Left renal pelvis (tissue), 4 donors: ENCODE measurements at places on chromosomes 4 and X. TPM values are rescaled to one million over a fixed set of nuclear protein-coding genes. Genes with fewer than 3 reads are reported as not detected.

DNA sequence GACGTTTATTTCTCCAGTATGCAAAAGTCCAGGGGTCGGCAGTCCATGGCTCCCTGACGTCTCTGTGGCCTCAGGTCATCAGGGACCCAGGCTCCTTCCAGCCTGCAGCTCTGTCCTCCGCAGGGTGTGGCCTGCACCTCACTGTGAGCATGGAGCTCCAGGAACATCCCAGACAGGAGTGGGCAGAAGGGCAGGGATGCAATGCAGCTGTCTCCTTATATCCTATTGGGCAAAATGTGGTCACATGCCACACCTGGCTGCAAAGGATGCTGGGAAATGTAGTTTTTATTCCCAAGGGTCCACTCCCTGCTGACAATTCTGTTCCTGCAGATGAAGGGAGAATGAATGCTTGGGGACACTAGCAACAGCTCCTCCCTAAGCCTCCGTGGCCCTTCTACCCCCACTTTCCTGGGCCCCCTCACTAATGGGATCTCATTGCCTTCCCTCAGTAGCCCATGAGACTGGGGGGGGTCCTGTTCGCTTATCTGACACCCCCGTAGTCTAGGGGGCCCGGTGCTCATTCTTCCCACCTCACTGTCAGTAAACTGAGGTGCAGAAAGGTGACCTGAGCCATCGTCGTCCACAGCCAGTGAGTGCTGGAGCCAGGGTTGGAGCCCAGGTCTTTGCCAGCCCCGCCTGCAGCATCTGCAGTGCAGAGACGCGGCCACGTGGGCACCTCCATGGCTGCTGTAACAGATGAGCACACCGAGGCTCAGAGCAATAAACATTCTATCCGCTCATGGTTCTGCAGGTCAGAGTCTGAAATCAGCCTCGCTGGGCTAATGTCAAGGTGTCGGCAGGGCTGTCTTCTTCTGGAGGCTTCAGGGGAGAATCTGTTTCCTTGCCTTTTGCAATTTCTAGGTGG lies 5.9 kb upstream of the GRPEL1 start:
- DNase-seq, result no peak

DNA sequence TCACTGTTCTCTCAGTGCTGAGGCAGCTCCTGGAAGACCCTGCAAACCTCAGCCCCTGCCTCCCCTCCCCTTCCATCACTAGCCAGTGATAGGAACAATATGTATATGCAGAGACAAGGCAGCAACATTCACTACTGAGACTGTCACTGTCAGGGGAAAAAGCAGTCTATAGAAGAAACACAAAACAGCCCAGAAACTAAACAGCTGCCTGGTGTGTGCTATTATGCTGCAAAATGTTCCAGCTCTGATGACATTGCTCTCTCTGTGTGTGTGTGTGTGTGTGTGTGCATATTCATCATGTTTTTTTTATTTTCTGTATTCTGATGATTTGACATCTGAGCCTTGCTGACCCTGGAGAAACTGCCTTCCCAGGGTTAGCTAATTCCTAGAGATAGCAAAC lies 147.2 kb downstream of the SPATA18 start:
- DNase-seq, result no peak

GRCh38 chr4:74733756-74734155 lies 60.6 kb downstream of the BTC start:
- no peak for DNase-seq

DNA sequence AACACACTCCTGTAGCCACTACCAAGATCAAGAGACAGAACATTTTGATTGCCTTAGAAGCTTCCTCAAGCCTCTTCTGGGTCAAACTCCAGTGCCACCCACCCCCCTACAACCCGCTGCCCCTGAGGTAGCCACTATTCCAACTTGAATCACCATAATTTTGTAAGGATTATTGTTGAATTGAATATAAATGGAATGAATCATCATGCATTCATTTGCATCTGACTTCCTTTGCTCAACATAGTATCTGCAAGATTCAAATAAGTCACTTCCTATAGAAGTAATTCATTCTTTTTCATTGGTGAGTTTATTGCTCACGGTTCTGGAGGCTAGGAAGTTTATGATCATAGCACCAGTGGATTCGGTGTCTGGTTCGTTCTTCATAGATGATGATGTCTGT lies 364.2 kb downstream of the SLITRK2 start:
- DNase-seq, result no peak

GRCh38 chr4:62548765-62549164 lies 1348.6 kb downstream of the ADGRL3 start:
- DNase-seq, result no peak

DNA sequence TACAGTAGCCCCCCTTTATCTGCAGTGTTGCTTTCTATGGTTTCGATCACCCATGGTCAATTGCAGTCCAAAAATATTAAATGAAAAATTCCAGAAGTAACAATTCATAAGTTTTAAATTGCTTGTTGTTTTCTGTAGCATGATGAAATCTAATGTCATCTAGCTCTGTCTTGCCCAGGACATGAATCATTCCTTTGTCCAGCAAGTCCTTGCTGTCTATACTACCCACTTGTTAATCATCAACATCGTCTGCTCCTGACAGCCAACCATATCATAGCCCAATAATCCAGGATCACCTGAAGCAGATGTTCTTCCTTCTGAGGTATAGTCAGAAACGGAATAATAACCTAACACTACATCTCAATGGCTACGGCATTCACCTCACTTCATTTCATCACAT lies 79.8 kb downstream of the ADAMTS3 start:
- no peak for DNase-seq

GRCh38 chr4:2785613-2786012 lies 7.3 kb upstream of the SH3BP2 start:
- no peak for DNase-seq

DNA sequence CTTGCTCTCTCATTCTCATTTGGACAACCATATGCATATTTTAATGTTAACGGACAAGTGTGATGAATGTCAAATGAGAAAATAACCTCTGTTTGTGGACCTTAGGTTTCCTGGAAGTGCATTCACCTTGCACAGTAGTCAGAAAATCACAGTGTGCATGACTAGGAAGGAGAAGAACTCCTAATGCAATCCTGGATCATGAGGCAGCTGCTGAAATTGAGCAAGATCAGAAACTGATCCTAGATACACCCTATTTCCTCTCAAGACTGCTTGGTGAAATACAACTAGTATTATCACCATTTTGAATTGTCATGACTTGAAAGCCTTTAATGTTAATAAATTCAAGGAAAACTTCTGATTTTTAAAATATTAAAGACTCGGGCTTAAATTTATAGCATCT lies 1148.9 kb downstream of the STIM2 start:
- DNase-seq, result no peak

GRCh38 chr4:25321703-25322102 lies 9.1 kb downstream of the ZCCHC4 start:
- no peak for DNase-seq

- DNase-seq, result no peak
These were observed 457.8 kb downstream of the KLHL4 start for GRCh38 chrX:87975365-87975764.

GRCh38 chrX:149151805-149152757 lies 353.0 kb downstream of the IDS start:
- no peak for DNase-seq

DNA sequence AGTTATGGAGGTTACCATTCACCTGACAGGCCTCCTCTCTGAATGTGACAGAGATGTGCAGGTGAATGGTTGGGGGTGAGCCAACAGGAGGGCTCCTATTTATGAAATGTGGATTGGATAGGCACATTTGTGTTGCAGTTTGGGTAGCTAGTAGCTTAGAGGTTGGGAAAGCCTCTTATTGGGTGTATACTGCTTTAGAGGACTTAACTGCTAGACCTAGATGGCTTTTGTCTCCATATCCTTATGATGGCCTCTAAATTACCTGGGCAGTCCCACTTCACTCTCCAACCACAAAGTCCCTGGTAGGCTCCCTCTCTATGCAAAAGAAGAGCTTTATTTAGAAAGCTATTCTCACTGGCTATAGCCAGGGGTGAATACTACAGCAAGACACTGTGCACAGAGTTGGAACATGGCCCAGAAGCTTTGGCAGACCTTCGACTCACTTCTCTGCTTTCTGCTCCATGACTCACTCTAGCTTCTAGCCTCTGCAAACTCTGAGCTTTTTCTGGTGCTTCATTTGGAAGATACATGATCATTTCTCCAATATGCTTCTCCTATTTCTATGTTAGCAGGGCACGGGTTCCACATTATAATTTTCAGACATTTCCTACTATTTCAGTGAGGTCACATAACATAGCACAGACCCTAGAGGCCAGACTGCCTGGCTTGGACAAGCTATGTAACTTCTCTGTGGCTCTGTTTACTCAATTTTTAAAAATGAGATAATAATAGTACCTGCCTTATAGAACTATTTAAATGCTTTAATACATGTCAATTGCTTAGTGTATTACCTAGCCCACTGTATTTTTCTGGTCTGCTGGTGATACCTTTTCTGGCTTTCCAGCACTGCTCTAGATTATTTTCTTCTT lies 6.0 kb upstream of the VGLL1 start:
- peak; percentile 17 for DNase-seq

DNA sequence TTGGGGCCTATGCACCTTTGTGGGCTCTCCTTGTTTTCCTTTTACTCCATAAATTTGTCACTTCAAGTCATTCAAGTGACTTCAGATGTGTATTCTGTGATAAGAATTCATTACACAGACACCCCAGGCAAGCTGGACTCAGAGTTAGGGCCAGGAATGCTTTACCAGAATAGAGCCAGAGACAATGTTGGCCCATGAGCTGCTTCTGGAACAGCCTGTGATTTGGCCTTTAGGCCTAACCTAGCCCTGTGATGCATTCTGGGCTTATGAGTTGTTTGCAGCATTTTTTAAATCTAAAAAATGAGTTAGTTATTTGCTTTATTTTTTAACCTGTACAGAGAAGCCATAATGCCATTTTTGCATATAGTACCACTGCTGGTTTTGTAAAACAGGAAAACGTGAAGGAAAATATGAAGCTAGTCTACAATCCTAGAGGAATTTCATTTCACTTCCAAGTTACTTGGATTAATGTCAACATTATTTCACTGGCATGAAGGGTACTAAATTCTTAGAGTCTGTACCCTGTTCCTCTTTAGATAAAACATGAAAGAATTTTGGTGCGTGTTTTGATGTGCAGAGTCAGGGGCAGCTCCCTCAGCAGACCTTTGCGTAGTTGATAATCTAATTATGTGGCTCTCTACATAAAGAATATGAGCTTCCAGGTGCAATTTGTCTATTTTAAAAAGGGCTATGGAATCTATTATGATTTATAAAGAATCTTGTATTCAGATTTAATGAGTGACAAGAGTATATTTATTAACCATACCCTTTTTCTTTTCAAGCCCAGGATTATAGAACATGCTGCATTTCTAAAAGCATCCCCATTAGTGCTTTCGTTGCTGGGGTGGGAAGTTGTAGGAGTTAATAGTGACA lies 84.7 kb downstream of the ARHGAP10 start:
- DNase-seq, result no peak

DNA sequence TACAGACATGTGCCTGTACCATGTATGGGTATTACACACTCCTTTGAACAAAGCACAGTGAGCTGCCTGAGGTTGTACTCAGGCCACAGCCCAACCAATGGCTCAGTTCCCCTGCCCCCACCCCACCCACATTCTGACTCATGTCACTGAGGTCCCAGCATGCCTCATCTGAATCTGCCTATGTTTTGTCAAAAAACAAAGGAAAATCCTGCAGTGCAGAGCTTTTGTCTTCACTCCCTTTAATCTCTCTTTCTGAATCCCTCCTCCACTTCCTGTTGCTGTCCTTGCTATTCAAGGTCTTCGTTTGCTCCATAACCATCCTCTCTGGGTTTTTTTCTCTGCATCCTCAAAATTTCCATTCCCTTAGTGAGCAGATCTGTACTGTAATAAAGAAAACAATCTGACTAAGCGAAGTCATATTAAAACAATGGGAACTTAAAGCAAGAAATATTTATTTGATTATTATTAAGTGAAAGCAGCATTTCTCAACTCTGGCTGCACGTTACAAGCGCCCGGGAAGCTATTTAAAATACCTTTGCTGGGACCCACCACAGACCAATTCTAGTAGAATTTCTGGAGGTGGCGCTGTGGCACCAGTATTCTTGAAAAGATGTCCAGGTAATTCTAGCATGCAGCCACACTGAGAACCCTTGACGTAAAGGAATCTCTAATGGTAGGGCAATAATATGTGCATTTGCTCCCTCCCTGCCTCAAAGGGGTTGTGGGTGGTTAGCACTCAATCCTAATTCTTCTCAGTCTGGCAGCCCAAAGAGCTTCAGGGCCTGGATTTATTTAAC lies 8.7 kb downstream of the GUCY2F start:
- no peak for DNase-seq

DNA sequence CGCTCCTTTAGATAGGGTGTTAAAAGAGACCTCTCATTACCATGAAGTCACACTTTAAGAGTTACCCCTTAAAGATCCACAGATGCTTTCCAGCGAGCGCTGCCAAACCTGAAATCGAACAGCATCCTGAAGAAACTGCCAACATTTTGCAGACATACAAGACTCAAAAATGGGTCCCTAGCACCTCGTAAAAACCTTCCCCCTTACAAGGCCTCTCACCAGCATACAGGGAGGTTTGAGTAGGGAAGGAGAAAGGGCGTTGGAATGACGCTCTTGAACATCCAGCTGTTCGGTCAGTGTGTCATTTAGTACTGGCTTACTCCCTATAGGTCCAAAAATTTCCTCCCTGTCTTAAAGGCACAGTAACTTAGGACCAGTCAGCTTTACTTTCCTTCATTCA lies 45.3 kb upstream of the PGRMC1 start:
- DNase-seq, result peak; percentile 31

GRCh38 chr4:128322311-128322710 lies 34.7 kb upstream of the PGRMC2 start:
- DNase-seq, result no peak

DNA sequence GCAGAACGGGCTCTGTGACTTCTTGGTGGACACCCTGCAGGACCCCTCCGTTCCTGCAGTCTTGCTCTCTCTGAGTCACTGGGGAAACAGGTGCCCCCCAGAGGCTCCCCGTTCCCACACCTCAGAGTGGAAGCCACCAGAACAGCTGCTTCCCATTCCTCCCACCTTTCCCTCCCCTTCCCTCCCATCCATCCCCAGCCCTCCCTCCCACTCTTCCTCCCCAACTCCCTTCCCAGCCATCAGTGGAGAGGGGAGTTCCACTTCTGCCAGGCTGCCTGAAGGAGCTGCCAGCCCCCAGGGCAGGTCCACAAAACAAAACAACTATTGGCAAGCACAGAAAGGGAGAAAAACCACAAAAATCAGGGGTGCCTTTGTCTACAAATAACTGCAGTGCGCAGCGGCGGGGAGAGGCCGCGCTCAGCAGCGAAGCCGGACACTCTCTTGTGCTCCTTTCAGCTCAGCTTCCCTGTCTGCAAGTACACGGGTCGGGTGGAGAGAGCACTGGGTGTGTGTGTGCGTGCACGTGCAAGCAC lies 8.1 kb downstream of the SSR4 start:
- DNase-seq, result no peak

Gene ARAP2
- polyA plus RNA-seq, result 7.7 TPM

Gene STK32B
- polyA plus RNA-seq, result 9.6 TPM

Gene SMIM43
- 1.3 TPM for polyA plus RNA-seq

Gene ATP2B3
- 0.10 TPM for polyA plus RNA-seq

Gene CXCL11
- polyA plus RNA-seq, result 0.18 TPM

Gene HSPA4L
- 9.5 TPM for polyA plus RNA-seq

Gene TMEM128
- polyA plus RNA-seq, result 53.2 TPM

Gene SLC6A14
- 0.17 TPM for polyA plus RNA-seq

Gene EVC
- polyA plus RNA-seq, result 29.2 TPM

Gene IL1RAPL2
- 1.5 TPM for polyA plus RNA-seq

Gene HMX1
- polyA plus RNA-seq, result not detected
